CD4-positive, alpha-beta T cell treated with Interleukin-4 for 4 hours (primary cell): ENCODE measurements at places on chromosomes 3 and 15.

DNA sequence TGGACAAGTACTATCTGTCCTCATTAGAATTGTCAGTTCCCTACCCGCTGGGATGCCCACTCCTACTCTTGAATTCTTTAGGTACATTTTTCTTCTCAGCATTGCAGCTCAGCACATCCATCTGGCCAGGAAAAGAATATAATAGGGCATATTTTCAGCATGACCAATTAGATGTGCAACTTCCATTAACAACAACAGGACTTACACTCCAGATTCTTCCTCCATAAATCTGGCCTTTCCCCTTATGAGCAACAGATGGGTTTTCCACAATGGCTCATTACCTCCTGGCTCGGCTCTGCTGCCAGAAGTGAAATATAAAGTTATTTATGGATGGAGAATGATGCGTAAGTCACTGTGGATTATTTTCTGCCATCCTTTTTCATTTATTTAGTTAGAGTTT lies 443.8 kb upstream of the TGFBR2 start:
- no peak for DNase-seq

DNA sequence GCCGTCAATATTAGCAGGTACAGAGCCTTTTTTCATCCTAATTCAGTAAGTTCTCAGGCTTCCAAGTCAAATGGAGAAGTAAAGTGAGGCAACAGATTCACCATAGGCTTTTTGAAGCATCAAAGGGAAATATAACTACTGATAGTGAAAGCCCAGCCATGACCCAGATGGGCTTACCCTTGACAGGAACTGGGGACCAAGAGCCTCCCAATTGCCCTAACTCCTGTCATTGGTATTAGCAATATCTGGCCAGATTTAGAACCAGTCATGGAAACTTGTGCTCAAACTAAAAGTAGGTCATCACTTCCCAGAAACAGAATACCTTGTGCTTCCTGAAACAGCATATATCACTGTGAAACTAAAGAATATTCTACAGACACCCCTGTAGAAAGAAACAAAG lies 33.0 kb downstream of the NME9 start:
- no peak for DNase-seq

GRCh38 chr15:89851673-89852341 lies 37.2 kb upstream of the ANPEP start:
- DNase-seq, result no peak

- DNase-seq, result no peak
Measured at GRCh38 chr3:129365296-129366136, 62.9 kb downstream of the EFCAB12 start.

DNA sequence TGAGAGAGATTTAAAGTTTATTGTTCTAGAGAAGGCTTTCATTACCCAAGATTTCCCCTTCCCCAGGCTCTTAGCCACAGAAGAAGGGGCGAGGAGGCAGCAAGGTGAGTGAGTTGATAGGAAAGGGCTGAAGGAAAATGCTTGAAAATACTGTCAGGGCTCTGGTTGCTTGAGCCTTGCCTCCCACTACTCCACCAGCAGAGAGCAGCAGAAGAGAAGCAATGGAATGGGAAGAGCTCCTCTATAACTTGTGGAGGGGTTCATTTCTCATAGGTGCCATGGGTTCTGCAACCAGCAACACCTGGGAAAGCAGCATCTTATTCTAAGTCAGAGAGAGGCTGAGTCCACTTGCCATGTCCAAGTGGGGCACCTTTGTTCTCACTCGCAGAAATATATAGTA lies 184.0 kb upstream of the CNTN6 start:
- DNase-seq, result no peak

- DNase-seq, result no peak
Measured at GRCh38 chr15:93333796-93334195, 244.8 kb upstream of the RGMA start.

- DNase-seq, result no peak
Measured at GRCh38 chr15:79858469-79858868, 38.3 kb downstream of the MTHFS start.

DNA sequence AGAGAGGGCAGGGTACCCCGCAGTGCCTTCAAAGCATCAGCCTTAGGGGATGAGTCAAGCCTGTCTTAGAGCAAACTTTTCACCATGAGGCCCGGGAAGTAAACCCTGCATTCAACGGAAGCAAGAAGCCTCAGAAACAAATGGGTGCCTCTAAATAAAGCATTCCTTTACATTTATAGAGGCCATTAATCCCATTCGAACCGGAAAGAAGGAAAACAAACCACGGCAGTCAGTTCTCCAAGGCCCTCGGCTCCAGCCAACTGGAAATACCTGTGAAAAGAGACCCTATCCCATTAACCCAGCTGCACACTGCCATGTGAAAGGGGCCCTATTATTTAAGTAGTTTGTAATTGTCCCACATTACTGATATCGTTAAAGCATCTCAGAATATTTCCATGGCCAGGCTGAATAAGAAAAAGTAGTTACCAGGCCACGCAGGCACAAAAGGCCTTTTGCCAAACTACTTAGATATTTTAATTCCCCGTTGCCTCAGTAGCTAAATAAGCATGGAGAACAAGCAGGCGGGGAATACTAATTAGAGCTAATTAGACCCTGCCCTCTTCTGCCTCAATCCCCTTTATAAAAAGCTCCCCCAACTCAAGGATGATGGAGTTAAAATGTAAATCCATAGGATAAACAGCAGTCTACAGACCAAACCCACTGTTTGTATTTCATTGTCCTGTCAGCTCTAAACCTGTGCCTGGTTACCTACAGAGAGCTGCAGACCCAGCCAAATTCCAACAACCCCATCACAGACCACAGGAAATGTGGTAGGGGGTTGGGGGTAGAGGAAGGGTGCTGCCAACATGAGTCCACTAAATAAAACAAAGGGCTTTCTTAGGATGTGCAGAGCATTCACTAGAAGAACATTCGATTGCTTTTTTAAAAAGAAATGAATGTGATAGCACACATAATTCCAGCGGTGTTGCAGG lies 4.1 kb downstream of the ITGB5 start:
- no peak for DNase-seq

DNA sequence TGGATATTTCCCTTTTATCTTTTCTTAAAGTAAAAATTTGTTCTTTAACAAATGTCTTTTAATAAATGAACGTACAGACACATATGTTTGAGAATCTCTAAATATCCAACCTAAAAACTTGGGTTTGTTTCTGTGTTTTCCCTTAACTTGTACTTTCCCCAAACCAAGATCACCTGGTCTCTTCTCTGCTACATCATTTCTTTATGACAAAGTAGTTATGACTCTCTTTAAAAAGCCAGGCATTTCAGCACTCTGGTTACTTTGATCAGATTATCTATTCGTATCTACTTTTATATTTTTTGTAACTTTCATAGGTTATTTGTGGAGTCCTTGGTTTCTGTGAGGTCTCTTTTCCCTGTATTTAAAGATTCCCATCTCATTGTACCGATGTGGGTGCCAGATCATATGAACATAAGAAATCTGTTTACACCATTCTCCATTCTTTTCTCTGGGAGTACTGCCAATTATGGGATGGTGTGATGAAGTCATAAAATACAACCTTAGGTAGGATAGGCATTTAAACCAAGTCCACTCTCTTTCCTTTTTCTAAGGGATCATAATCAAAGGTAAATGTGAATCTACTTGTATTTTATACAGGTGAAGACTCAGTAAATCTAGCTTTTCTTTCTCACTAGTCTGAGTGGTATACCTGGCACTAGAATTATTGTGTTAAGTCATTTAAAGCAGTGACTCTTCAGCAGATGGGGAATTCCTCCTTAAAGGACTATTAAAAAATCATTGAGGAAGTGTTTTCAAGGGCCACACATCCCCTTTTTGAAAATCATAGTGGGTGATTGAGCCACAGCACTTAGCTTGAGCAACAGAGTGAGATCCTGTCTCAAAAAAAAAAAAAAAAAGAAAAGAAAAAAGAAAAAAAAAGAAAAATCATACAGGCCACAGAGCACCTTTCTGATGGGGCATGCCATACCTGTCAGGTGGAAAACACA lies 12.4 kb upstream of the NFKBIZ start:
- no peak for DNase-seq
